ENCODE measurements at places on chromosomes 2 and 18. TPM values are rescaled to one million over a fixed set of nuclear protein-coding genes. Genes with fewer than 3 reads are reported as not detected.

Gene ACKR3
- 18.7 TPM for polyA plus RNA-seq

Gene SCN3A
- polyA plus RNA-seq = 0.87 TPM

Gene ALK
- polyA plus RNA-seq = 0.13 TPM

Gene DNAJB2
- polyA plus RNA-seq = 88.8 TPM

Gene LRP2
- 0.05 TPM for polyA plus RNA-seq

Gene TMEM247
- not detected for polyA plus RNA-seq

Gene SERPINB11
- polyA plus RNA-seq = not detected

Gene UGT1A3
- polyA plus RNA-seq = not detected

Gene COL6A3
- 490 TPM for polyA plus RNA-seq

Gene DDX1
- polyA plus RNA-seq = 101 TPM

Gene TFCP2L1
- 0.07 TPM for polyA plus RNA-seq

Gene GBX2
- polyA plus RNA-seq = 0.15 TPM

Gene MALT1
- 11.8 TPM for polyA plus RNA-seq

Gene TANC1
- polyA plus RNA-seq = 24.9 TPM

Gene NPAS2
- 18.5 TPM for polyA plus RNA-seq

Gene CYP27A1
- 20.1 TPM for polyA plus RNA-seq

Gene TDRD15
- not detected for polyA plus RNA-seq

Gene POTEJ
- polyA plus RNA-seq = not detected

Gene SULT1C4
- 15.9 TPM for polyA plus RNA-seq

Gene CCDC150
- polyA plus RNA-seq = 4.9 TPM

Gene MOCOS
- polyA plus RNA-seq = 0.10 TPM

Gene AQP12B
- polyA plus RNA-seq = 1.6 TPM

Gene NUP35
- polyA plus RNA-seq = 16.6 TPM

Gene CHRND
- polyA plus RNA-seq = 138 TPM

Gene C1QL2
- polyA plus RNA-seq = not detected

Gene CDKL4
- polyA plus RNA-seq = 0.29 TPM

Gene CD28
- polyA plus RNA-seq = 2.9 TPM

Gene MEMO1
- 30.6 TPM for polyA plus RNA-seq

Gene CPLX4
- not detected for polyA plus RNA-seq

Gene GPATCH11
- 5.3 TPM for polyA plus RNA-seq

Gene EIF2AK2
- polyA plus RNA-seq = 18.1 TPM

Gene UBE2F
- polyA plus RNA-seq = 38.1 TPM

Gene TYMS
- 61.7 TPM for polyA plus RNA-seq

Gene MALL
- 5.6 TPM for polyA plus RNA-seq

Gene ZBTB7C
- polyA plus RNA-seq = 2.8 TPM

Gene RPE
- 25.4 TPM for polyA plus RNA-seq

Gene PROM2
- 2.5 TPM for polyA plus RNA-seq

Gene SLC9A4
- polyA plus RNA-seq = 0.02 TPM

Gene WNT10A
- 1.7 TPM for polyA plus RNA-seq

Gene GALNT3
- 0.84 TPM for polyA plus RNA-seq

Gene AFF3
- 3.1 TPM for polyA plus RNA-seq

Gene MLPH
- polyA plus RNA-seq = 4.5 TPM

Gene MCM6
- polyA plus RNA-seq = 22.6 TPM

Gene IL1B
- polyA plus RNA-seq = 0.69 TPM

Gene EIF5B
- 53.3 TPM for polyA plus RNA-seq

Gene CYP1B1
- polyA plus RNA-seq = 12.7 TPM

Gene CFAP221
- polyA plus RNA-seq = 1.2 TPM

Gene RNASEH1
- 19.5 TPM for polyA plus RNA-seq

Gene CIAO1
- 45.6 TPM for polyA plus RNA-seq

Gene UGT1A4
- polyA plus RNA-seq = not detected

Gene LONRF2
- 0.80 TPM for polyA plus RNA-seq

Gene GRP
- polyA plus RNA-seq = 0.23 TPM

Gene STARD6
- not detected for polyA plus RNA-seq

Gene SOX11
- polyA plus RNA-seq = 26.7 TPM

Gene CRYBA2
- polyA plus RNA-seq = not detected

Gene FEV
- 0.54 TPM for polyA plus RNA-seq

Gene PRSS56
- polyA plus RNA-seq = 2.4 TPM

Gene STEAP3
- 16.6 TPM for polyA plus RNA-seq

Gene CNTNAP5
- 0.16 TPM for polyA plus RNA-seq

Gene FZD7
- 23.3 TPM for polyA plus RNA-seq

Data from muscle of leg (tissue), 16 donors.